Astrocyte of the cerebellum (primary cell): ENCODE measurements at places on chromosomes 7 and 10.

GRCh38 chr10:103040418-103040817, 122.3 kb downstream of the CNNM2 start:
- DNase-seq = peak; percentile 75

GRCh38 chr7:35702541-35702940, 7.6 kb upstream of the HERPUD2 start:
- DNase-seq = no peak

- no peak for DNase-seq
These were observed 318.9 kb downstream of the AHR start for GRCh38 chr7:17617380-17617779.

GRCh38 chr7:47528471-47528870, 53.4 kb downstream of the TNS3 start:
- no peak for DNase-seq

DNA sequence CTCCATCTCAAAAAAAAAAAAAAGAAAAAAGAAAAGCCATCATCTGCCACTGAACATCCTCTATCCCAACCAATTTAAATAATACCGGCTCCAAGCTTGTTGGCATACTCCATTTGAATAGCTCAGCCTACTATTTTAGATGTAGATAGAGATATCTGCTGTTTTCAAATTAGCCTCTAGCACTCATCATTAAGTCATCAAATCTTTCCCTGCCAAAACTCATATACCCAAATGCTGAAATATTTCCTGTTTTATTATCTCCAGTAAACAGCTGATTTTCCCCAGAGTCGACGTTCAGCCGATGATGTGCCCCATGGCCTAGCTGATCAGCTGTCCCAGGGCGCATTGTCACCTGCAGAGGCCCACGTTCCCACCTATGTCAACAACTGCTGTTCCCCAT, 34.5 kb upstream of the FRMD4A start:
- no peak for DNase-seq

DNA sequence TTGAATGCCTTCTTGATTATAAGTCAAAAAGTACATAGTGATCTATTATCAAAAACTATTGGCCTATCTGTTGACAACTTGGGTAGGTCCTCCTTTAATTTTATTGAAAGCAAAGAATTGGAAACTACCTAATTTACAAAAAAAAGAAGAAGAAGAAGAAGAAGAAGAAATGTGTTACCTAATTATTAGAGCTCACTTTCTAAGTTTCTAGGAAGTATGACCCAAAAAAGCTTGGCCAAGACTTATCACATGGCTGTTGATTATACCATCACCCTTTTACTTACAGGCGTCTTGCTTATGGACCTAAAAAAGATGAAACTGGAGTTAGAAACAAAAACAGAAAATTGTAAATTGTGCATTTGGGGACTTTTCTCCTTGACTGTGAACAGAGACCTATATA, 81.8 kb upstream of the PIK3CG start:
- no peak for DNase-seq

DNA sequence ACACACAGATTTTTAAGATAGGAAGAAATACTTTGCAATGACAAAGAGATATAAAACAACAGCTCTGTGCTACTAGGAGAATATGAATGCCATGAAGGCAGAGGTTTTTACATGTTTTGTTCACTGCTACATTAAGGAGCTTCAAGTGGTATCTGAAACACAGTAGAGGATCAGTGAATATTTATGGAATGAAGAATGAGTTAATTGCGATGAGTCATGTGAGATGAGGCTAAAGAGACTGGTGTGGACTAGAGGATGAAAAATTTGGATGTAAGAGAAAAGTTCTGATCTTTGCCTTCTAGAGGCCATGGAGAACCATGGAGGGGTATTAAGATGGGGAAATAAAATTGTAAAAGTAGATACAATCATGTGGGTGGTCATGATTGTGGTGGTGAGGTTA, 434.2 kb downstream of the PHTF2 start:
- DNase-seq = no peak

- DNase-seq = no peak
These were observed 7.5 kb upstream of the KLF14 start for GRCh38 chr7:130741331-130741995.

DNA sequence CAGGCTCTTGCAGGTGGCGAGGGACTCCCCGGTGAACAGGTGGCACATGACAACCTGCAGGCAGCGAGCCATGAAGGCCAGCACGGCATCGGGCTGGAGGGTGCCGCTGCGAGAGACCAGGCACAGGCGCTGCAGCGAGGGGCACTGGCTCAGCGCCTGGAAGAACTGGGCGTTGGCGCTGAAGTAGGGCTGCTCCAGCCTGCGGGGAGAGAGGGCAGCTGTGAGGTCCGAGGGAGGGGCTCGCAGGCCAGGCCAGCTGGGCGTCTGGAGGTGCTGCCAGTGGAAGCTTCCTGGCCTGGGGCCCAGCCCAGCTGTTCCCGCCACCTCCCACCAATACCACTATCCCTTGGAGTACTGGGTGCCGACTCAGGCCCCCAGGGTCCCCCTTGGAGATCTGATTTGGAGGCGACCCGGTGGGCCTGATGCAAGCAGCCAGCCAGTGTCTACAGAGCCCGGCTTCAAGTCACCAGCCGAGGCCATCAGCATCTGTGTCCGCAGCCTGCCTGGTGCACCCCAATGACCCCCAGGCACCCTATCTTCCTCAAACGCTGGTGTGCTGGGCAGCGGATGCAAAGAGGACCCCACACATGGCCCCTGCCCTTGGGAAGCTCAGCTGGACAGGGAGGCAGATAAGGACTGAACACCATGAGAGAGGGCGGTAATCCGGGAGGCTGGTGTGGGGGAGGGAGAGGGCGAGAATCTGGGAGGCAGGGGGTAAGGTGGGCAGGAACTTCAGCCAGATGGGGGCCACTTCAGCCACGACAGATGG, 67.8 kb upstream of the TNRC18 start:
- no peak for DNase-seq

GRCh38 chr10:103983367-103983911, 16.5 kb downstream of the SLK start:
- no peak for DNase-seq

DNA sequence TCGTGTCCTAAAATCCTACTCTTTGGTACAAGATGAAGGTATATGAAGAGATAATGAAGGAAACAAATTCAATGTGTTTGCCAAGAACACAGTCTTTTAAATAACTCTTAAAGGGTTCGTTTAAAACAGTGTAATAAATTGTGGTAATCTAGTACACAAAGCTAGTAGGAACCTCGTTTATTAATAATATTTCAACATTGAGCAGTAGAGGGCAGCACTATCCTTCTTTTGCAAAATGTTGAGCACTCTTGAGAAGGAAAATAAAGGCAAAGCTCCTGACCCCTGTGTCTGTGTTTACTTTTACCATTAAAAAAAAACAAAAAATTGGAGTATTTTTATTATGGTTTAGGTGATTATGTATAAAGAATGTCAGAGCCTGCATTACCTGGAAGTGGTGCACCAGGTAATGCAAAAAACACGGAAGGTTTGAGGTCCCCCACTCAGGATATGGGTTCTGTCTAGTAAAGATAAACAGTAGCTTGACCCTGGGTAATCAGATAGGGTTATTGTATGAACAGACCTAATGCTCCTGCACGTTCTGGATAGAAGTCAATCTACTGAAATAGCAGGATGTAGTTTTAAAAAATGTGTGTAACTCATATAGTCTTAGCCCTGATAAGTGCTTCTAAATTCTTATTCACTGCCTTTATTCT, 5.7 kb upstream of the GOT1 start:
- peak; percentile 31 for DNase-seq

- DNase-seq = no peak
These were observed 82.1 kb upstream of the PDGFA start for GRCh38 chr7:601595-602340.

DNA sequence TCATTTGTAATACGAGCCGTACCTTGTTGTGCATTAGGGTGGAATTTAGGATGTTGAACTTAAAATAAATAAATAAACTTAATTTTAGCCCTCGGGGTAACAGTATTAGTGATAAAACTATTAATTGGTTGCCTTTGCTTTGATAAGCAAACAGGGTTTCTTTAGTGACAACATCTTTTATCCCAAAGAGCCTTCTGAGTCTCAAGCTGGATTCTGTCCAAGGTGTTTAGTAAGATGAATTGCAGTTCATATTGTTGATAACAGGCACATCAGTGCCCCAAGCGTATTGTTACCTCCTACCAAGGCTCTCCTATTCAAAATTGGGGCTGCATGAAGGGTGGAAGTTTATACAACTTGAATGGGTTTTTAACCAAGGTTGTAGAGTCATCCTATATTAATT, 144.4 kb upstream of the CELF2 start:
- DNase-seq = no peak

- DNase-seq = no peak
These were observed 1098.0 kb upstream of the C7orf33 start for GRCh38 chr7:147492606-147493005.

- DNase-seq = no peak
These were observed at the start of gene ST8SIA6 for GRCh38 chr10:17454161-17455014. Gene ST8SIA6, minus strand, starts transcription at chr10:17454595. Its CDS starts 340 bp downstream, at chr10:17454255.

DNA sequence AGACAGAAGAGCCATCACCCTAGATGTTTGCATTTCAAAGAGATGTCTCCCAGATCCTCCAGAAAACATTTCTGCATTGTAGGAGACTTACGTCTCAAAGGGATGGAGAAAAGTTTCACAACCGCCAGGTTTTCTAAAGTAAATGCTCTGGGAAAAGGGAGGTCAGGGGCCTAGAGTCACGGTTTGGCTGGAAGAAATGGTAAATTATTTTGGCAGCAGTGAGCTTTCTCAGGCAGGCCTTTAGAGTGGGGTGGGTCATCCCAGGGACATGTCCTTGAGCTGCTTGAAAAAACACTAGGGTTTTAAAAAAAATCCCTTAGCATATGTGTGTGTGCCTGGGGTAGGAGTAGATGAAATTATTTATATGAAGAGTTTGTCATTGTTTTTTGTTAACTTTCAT, 728.8 kb downstream of the TYW1 start:
- no peak for DNase-seq

GRCh38 chr10:110918643-110919348, at the start of gene BBIP1:
Gene BBIP1, minus strand, starts transcription at chr10:110919180. Its CDS starts 1,023 bp downstream, at chr10:110918157.
- peak; percentile 100 for DNase-seq

- no peak for DNase-seq
These were observed 365.2 kb downstream of the PLXDC2 start for GRCh38 chr10:20181434-20181833.

DNA sequence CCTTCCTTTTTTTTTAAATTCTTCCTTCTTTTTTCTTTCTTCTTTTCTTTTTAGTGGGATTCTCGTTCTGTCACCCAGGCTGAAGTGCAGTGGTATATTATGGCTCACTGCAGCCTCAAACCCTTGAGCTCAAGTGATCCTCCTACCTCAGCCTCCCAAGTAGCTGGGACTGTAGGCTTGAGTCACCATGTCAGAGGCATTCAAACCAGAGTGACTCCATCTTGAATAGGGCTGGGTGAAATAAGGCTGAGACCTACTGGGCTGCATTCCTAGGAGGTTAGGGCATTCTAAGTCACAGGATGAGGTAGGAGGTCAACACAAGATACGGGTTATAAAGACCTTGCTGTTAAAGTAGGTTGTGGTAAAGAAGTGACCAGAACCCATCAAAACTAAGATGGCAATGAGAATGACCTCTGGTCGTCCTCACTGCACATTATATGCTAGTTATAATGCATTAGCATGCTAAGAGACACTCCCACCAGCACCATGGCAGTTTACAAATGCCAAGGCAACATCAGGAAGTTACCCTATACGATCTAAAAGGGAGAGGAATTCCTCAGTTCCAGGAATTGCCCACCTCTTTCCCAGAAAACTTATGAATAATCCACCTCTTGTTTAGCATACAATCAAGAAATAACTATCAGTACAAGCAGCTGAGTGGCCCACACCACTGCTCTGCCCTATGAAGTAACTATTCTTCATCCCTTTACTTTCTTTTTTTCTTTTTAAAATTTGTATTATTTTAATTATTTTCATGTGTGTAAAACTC, 99.0 kb upstream of the ITGB1 start:
- DNase-seq = no peak

DNA sequence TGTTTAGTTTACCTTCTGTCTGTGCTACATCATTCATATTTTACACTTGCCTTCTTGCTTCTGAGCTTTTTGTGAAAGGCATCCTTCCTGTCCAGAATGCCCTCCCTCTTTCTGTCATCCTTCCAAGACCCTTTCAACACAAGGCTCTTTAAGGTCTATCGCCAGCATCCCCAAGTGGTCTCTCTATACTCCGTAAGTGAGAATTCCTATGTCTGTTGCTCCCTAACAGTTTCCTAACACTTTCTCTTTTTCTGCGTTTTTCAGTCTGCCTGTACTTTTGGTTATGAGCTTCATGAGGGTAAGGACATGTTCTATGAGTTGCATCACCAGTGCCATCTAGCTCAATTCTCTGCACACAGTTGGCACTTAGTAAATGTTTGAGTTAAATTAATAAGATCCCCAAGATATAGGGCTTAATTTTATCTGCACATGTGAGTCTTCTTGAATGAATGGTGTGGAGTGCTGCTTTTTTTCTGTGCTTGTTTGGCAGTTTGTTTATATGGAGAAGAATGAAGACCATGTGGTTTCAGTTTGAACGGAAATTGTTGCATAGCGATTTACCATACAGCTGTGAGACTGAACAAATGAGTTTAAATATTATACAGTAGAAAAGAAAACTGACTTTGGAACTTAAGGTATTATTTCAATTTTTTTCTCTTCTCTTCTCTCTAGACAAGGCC, 29.4 kb downstream of the RABGEF1 start:
- no peak for DNase-seq

DNA sequence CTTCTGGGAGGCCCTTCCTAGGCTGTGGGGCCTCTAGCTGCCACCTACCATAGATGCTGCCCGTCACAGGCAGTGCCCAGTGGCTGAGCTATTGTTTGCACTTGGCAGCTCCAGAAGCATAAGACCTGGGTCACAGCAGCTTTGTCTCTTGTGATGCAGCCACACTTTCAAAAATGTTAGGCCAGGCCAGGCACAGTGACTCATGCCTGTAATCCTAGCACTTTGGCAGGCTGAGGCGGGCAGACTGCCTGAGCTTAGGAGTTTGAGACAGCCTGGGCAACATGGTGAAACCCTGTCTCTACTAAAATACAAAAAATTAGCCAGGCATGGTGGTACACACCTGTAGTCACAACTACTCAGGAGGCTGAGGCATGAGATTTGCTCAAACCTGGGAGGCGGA, 9.5 kb upstream of the KAZALD1 start:
- DNase-seq = peak; percentile 57

DNA sequence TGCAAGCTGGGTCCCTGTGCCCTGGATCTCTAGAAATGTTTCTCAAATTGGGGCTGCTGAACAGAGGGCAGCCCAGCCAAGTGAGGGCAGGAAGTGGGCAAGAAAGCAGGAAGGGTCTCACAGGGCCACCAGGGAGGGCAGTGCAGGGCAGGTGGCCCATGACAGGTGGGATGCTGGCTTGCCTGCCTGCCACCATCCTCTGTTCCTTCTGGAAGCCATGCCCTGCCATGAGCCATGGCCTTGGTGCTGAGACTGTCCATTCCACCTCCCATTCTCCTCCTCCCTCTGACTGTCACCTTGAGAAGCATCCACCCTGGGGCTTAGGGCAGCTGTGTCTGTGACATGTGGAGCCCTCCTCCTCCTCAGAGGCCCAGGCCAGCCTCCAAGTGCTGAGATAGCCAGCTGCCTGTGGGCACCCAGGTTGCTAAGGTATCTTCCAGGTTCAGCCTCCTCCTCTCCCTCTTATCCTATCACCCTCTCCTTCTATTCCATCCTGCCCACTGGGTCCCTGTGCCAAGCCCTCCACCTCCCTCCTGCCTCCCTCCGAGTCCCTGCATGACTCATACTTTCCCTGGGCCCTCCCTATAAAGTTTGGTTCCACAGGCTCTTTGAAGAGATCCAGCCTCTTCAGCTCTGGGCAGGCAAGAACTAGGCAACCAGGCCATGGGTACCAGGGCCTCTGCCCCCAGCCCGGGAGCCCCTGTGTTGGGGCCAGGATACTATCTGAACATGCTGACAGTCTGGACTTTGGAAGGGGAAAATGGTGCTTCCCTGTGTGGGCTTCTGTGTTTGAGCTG, 1.3 kb downstream of the VSIR start:
- no peak for DNase-seq

GRCh38 chr10:19683356-19683755, 132.9 kb upstream of the PLXDC2 start:
- DNase-seq = no peak
